ENCODE measurements at places on chromosomes 7 and 10. TPM values are rescaled to one million over a fixed set of nuclear protein-coding genes. Genes with fewer than 3 reads are reported as not detected.

The TAS2R3 gene
- polyA plus RNA-seq = not detected

The EIF3B gene
- polyA plus RNA-seq = 47.4 TPM

The ITPRID1 gene
- polyA plus RNA-seq = 0.71 TPM

The ITGB8 gene
- polyA plus RNA-seq = 0.23 TPM

The UMAD1 gene
- 20.3 TPM for polyA plus RNA-seq

The HMX3 gene
- 0.52 TPM for polyA plus RNA-seq

The KIAA1549 gene
- polyA plus RNA-seq = under 0.01 TPM

The GHRHR gene
- polyA plus RNA-seq = not detected

The TCAF2 gene
- polyA plus RNA-seq = 3.2 TPM

The OR13A1 gene
- polyA plus RNA-seq = not detected

The TMEM213 gene
- not detected for polyA plus RNA-seq

The SLC26A4 gene
- polyA plus RNA-seq = 0.25 TPM

The NPC1L1 gene
- not detected for polyA plus RNA-seq

The VSIR gene
- 30.7 TPM for polyA plus RNA-seq

The OR9A2 gene
- not detected for polyA plus RNA-seq

The PPIF gene
- 71.9 TPM for polyA plus RNA-seq

The AGBL3 gene
- polyA plus RNA-seq = 0.23 TPM

The DKK1 gene
- 0.73 TPM for polyA plus RNA-seq

The ATG9B gene
- 1.6 TPM for polyA plus RNA-seq

The CACNA2D1 gene
- polyA plus RNA-seq = 4.4 TPM

The MSS51 gene
- polyA plus RNA-seq = 0.60 TPM

The GLI3 gene
- polyA plus RNA-seq = 3.6 TPM

The LSM5 gene
- polyA plus RNA-seq = 107 TPM

The UTF1 gene
- not detected for polyA plus RNA-seq

The CFAP43 gene
- 0.22 TPM for polyA plus RNA-seq

The RPA3 gene
- 44.4 TPM for polyA plus RNA-seq

The NPSR1 gene
- polyA plus RNA-seq = not detected

The PRSS37 gene
- not detected for polyA plus RNA-seq

The AQP1 gene
- polyA plus RNA-seq = 3.7 TPM

The ACTL6B gene
- not detected for polyA plus RNA-seq

The GRID1 gene
- polyA plus RNA-seq = 1.1 TPM

The ANXA8L1 gene
- polyA plus RNA-seq = not detected

The ACTA2 gene
- polyA plus RNA-seq = 237 TPM

The CTAGE8 gene
- polyA plus RNA-seq = not detected

The TEX47 gene
- polyA plus RNA-seq = not detected

The MIOS gene
- 16.9 TPM for polyA plus RNA-seq

The ADK gene
- polyA plus RNA-seq = 28.2 TPM

The PTCD1 gene
- polyA plus RNA-seq = 5.5 TPM

The C10orf62 gene
- polyA plus RNA-seq = not detected
